Chondrocyte (in vitro differentiated cells): ENCODE measurements at places on chromosomes 2 and 18. TPM values are rescaled to one million over a fixed set of nuclear protein-coding genes. Genes with fewer than 3 reads are reported as not detected.

FAM237A gene
- total RNA-seq = not detected in 3 replicates

TUBB8B gene
- total RNA-seq = not detected in 3 replicates

SERPINB7 gene
- total RNA-seq = not detected in 3 replicates

SMARCAL1 gene
- 23.7 to 26.3 TPM (median 25.8 TPM) in 3 replicates for total RNA-seq

KCNS3 gene
- total RNA-seq = 0.37 to 0.41 TPM in 2 of 3 replicates, not detected in the other

ASXL3 gene
- total RNA-seq = 3.4 to 14.5 TPM (median 3.9 TPM) in 3 replicates

MZT2A gene
- total RNA-seq = 96.5 to 112 TPM (median 109 TPM) in 3 replicates

DCC gene
- not detected in 3 replicates for total RNA-seq

MOGAT1 gene
- not detected in 3 replicates for total RNA-seq

ELOA2 gene
- total RNA-seq = not detected in 3 replicates

RAB17 gene
- total RNA-seq = 0.25 to 0.95 TPM (median 0.68 TPM) in 3 replicates

AQP4 gene
- total RNA-seq = not detected in 3 replicates

KCNG2 gene
- not detected in 3 replicates for total RNA-seq

NEURL3 gene
- not detected in 3 replicates for total RNA-seq

HTR2B gene
- 0.69 to 0.85 TPM in 2 of 3 replicates, not detected in the other for total RNA-seq

TTR gene
- total RNA-seq = not detected in 3 replicates

PIAS2 gene
- 35.9 to 43.6 TPM (median 36.2 TPM) in 3 replicates for total RNA-seq

FHOD3 gene
- total RNA-seq = 8.2 to 9.9 TPM (median 8.9 TPM) in 3 replicates

CNDP1 gene
- 0.22 TPM in 1 of 3 replicates, not detected in the others for total RNA-seq

SLC9A4 gene
- not detected in 3 replicates for total RNA-seq

NEU4 gene
- 0.42 to 1.3 TPM (median 0.85 TPM) in 3 replicates for total RNA-seq

COLEC11 gene
- not detected in 3 replicates for total RNA-seq

CAD gene
- 54.8 to 88.4 TPM (median 55.0 TPM) in 3 replicates for total RNA-seq

NEB gene
- total RNA-seq = 1.0 to 2.2 TPM (median 2.2 TPM) in 3 replicates

TBR1 gene
- total RNA-seq = not detected in 3 replicates

SCTR gene
- not detected in 3 replicates for total RNA-seq

CHN1 gene
- 18.4 to 66.1 TPM (median 23.1 TPM) in 3 replicates for total RNA-seq

PSMA8 gene
- total RNA-seq = not detected in 3 replicates

PLCL1 gene
- total RNA-seq = 0.44 to 4.1 TPM (median 0.50 TPM) in 3 replicates

KYNU gene
- 0.38 TPM in 1 of 3 replicates, not detected in the others for total RNA-seq

NYAP2 gene
- 0.05 TPM in 1 of 3 replicates, not detected in the others for total RNA-seq

CREG2 gene
- total RNA-seq = not detected in 3 replicates

KCNG3 gene
- total RNA-seq = 0.05 TPM in 1 of 3 replicates, not detected in the others

HOXD4 gene
- total RNA-seq = not detected in 3 replicates

DNAH6 gene
- total RNA-seq = 0.12 TPM in 1 of 3 replicates, not detected in the others

NXPH2 gene
- not detected in 3 replicates for total RNA-seq

TUBA4B gene
- total RNA-seq = not detected in 3 replicates

REG3G gene
- not detected in 3 replicates for total RNA-seq

ALPI gene
- not detected in 3 replicates for total RNA-seq

BMP10 gene
- total RNA-seq = not detected in 3 replicates
